ENCODE measurements at places on chromosomes 2 and 18.

GRCh38 chr2:47844162-47844561 lies 61.2 kb downstream of the MSH6 start:
- no peak overlapping the region for H3K27ac ChIP-seq
- H3K27me3 ChIP-seq = no peaks in the 10 kb centered on the region
- no peak for DNase-seq
- no peaks in the 10 kb centered on the region for H3K36me3 ChIP-seq
- H3K4me1 ChIP-seq = no peaks in the 10 kb centered on the region

- H3K4me3 ChIP-seq = no peak overlapping the region
- no peak for DNase-seq
- H3K27ac ChIP-seq = no peak overlapping the region
- no peaks in the 10 kb centered on the region for H3K4me1 ChIP-seq
- no peaks in the 10 kb centered on the region for H3K27me3 ChIP-seq
Measured at GRCh38 chr2:65443509-65444186, 11.2 kb upstream of the SPRED2 start.

DNA sequence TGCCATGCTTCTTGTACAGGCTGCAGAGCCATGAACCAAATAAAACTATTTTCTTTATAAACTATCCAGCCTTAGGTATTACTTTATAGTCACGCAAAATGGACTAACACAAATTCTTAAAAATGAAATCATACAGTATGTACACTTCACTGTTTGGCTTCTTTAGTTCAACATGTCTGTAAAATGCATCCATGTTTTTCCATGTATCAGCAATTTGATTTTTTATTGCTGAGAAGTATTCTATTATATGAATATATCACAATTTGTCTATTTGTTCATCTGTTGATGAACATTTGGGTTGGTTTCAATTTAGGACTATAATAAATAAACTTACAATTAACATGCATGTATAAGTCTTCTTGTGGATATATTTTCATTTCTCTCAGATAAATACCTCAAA lies 182.1 kb downstream of the SCG2 start:
- no peaks in the 10 kb centered on the region for H3K27me3 ChIP-seq
- DNase-seq = no peak
- H3K4me3 ChIP-seq = no peak overlapping the region
- H3K27ac ChIP-seq = no peak overlapping the region
- H3K36me3 ChIP-seq = no peaks in the 10 kb centered on the region

DNA sequence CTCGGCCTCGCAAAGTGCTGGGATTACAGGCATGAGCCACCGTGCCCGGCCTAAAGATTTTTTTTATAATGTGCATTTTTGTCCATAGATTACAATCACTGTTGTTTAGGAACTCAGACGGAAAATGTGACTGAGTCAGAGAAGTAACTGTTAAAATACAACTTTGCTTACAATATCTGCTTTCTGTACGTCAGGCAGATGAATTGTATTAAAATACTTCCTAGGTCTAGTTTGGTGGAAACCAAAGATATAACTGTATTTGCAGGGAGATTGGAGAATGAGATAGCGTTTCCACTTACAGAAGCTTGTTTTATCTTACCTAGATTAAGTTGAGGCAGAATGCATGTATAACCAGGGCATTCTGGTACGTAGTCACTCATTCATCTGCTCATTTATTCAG lies 36.7 kb downstream of the ASAP2 start:
- no peak overlapping the region for H3K27ac ChIP-seq
- no peaks in the 10 kb centered on the region for H3K36me3 ChIP-seq
- DNase-seq = no peak
- no peak overlapping the region for H3K4me3 ChIP-seq
- no peaks in the 10 kb centered on the region for H3K27me3 ChIP-seq

DNA sequence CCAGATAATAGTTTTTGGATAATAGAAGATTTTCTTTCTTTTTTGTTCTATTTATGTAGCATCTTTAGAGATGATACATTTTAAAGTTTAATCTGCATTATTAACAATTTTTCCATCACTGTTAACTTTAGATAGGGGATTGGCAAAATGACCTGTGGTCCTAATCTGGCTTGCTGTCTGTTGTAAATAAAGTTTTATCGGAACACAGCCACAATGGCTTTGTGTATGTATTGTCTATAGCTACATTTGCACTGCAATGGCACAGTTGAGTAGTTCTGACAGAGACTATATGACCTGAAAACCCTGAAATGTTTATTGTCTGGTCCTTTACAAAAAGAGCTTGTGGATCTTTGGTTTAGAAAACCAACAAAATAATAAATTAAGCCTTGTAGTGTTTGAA lies 97.0 kb upstream of the CERS6 start:
- no peak overlapping the region for H3K27ac ChIP-seq
- peaks cover 9% of the 10 kb centered on the region for H3K4me1 ChIP-seq
- H3K36me3 ChIP-seq = no peaks in the 10 kb centered on the region
- H3K4me3 ChIP-seq = no peak overlapping the region

GRCh38 chr18:52275817-52276216 lies 64.2 kb upstream of the DCC start:
- no peaks in the 10 kb centered on the region for H3K36me3 ChIP-seq
- H3K27ac ChIP-seq = no peak overlapping the region
- H3K4me3 ChIP-seq = no peak overlapping the region
- H3K27me3 ChIP-seq = no peaks in the 10 kb centered on the region
- DNase-seq = no peak

- peaks cover 2% of the 10 kb centered on the region for H3K27me3 ChIP-seq
- H3K4me3 ChIP-seq = no peak overlapping the region
- H3K36me3 ChIP-seq = no peaks in the 10 kb centered on the region
- no peak overlapping the region for H3K27ac ChIP-seq
Measured at GRCh38 chr2:31161637-31162036, 23.4 kb upstream of the GALNT14 start.

GRCh38 chr2:162245781-162246180 lies 2.5 kb upstream of the FAP start:
- no peaks in the 10 kb centered on the region for H3K4me1 ChIP-seq
- H3K27me3 ChIP-seq = peaks cover 1% of the 10 kb centered on the region
- no peak overlapping the region for H3K27ac ChIP-seq
- no peak overlapping the region for H3K4me3 ChIP-seq

GRCh38 chr2:241943209-241943850 lies 73.8 kb downstream of the RTP5 start:
- H3K27ac ChIP-seq = no peak overlapping the region
- no peak for DNase-seq
- H3K4me1 ChIP-seq = no peaks in the 10 kb centered on the region
- H3K27me3 ChIP-seq = no peaks in the 10 kb centered on the region
- H3K4me3 ChIP-seq = no peak overlapping the region
- no peaks in the 10 kb centered on the region for H3K36me3 ChIP-seq

DNA sequence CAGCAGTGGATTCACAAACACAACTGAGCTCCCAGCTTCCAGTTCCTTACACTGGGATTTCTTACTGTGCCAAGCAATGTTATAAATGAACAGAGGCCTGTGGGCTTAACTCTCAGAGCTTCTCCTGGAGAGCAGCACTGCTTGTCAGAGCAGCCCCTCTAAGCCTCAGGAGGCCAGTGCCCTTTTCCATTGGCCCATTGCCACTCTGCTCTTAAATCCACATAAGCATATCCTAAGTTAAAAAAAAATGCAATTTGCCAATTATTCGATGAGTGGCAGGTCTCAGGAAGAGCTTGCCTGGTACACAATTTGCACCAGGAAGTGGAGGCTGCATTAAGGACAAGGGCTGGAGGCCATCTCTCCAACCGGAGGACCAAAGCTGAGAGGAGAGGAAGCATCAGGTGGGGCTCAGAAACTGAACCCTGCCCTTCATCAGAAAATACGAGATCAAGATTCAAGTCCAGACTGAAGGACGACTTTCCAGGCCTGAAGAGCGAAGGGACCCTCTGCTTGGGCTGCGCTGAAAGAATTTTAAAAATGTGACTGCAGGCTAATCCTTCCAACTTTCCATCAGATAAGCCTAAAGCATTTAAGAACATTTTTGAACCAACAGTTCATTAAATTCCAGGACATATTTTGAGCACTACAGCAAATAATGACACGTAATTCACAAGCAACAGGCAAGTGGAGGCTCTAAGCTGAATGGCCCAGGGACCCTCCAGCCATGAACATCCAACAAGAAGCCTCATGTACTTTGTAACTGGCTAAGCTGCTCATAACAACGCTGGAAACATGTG lies 28.4 kb upstream of the PXDN start:
- H3K4me3 ChIP-seq = no peak overlapping the region
- DNase-seq = no peak
- H3K4me1 ChIP-seq = no peaks in the 10 kb centered on the region
- H3K27me3 ChIP-seq = no peaks in the 10 kb centered on the region
- H3K27ac ChIP-seq = no peak overlapping the region

DNA sequence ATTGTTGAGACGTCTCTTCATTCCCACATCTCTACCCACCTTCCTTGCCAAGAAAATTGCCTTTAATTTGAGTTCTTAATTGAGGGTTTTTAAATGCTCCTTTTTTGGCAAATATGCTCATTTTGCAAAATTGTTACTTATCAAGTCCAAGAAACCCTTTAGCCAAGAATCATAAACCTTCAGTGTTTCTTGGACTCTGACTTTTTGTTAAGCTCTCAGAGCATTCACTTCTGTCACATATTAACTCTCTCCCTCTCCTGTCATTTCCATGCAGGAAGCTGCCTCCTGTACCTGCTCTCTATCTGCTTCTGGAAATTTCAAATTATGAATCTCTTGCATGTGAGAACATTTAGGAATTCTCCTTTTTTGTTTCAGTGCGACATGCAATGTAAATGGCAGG lies 100.0 kb upstream of the PIEZO2 start:
- no peaks in the 10 kb centered on the region for H3K27me3 ChIP-seq
- no peaks in the 10 kb centered on the region for H3K36me3 ChIP-seq
- peak overlapping the region; percentile 60 for H3K27ac ChIP-seq
- H3K4me1 ChIP-seq = peaks cover 20% of the 10 kb centered on the region

Measured in small intestine (tissue), 16 donors.